Keratinocyte (primary cell): ENCODE measurements at places on chromosomes 1 and 21. TPM values are rescaled to one million over a fixed set of nuclear protein-coding genes. Genes with fewer than 3 reads are reported as not detected.

CLIC4 gene
- 105 to 130 TPM (median 118 TPM) in 3 replicates for polyA plus RNA-seq

- no peak for DNase-seq
- H3K27me3 ChIP-seq = no peaks in the 10 kb centered on the region
- H3K36me3 ChIP-seq = no peaks in the 10 kb centered on the region
- H3K4me1 ChIP-seq = peaks cover 17% of the 10 kb centered on the region
These were observed 4.5 kb upstream of the CD101 start for GRCh38 chr1:116997066-116997465.

- peaks cover 10% of the 10 kb centered on the region for H3K27me3 ChIP-seq
- no peak overlapping the region for H3K4me3 ChIP-seq
- H3K36me3 ChIP-seq = no peaks in the 10 kb centered on the region
- no peak for DNase-seq
- H3K4me1 ChIP-seq = no peaks in the 10 kb centered on the region
- no peak overlapping the region for H3K27ac ChIP-seq
These were observed 13.0 kb upstream of the LRP8 start for GRCh38 chr1:53340660-53341520.

PRSS38 gene
- polyA plus RNA-seq = not detected in 3 replicates

DNA sequence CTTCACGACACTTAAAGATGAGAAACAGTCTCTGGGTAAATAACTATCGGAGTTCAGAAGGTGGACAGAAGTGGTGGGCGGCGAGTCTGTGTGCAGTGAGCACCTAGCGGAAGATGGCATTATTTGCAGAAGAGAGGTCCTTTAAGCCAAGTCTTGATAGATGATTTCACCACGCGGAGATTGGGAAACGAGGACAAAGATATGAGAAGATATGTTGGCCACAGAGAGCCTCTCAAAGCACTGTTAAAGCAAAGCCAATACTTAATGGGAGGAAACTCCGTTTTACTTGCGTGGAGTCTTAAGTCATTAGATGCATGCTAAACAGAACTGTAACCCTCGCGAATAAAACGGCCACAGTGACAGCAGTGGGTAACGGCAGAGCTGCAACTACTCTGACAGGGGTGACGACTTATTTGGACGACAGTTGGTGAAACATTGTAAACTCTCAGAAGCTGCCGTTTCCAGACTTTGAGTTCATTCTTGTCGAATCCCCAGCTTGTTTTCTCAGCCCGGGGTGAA is 577 bp upstream of the CEP350 start:
- peak overlapping the region; percentile 86 for H3K27ac ChIP-seq
- no peaks in the 10 kb centered on the region for H3K36me3 ChIP-seq
- H3K27me3 ChIP-seq = no peaks in the 10 kb centered on the region
